ENCODE measurements at places on chromosomes 3 and 15.

GRCh38 chr15:26561896-26562295 is 211.0 kb downstream of the GABRB3 start:
- no peak for DNase-seq

- no peak for DNase-seq
Measured at GRCh38 chr3:152235709-152236298, 32.9 kb upstream of the MBNL1 start.

- no peak for DNase-seq
Measured at GRCh38 chr3:49401766-49402165, 10.0 kb downstream of the RHOA start.

- DNase-seq, result no peak
Measured at GRCh38 chr15:47194718-47195117, 522.6 kb upstream of the SEMA6D start.

DNA sequence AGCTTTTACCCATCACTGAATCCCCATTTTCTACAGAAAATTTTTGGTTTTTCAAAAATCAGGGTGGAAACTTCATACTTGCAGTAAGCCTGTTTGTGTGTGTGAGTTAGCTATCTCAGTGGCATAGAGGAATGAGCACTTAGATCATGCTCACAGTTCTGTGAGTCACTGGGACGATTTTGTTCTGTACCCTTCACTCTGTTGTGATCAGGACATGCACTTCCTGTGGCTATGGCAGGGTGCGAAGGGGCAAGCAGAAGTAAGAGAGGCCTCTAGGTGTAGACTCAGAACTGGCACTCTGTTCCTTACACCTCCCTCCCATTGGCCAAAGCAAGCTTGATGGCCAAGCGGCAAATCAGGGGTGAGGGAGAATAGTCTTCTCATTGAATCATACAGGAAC is 11.6 kb downstream of the NIPA2 start:
- no peak for DNase-seq

- no peak for DNase-seq
Measured at GRCh38 chr3:116087426-116087825, 357.9 kb downstream of the LSAMP start.

DNA sequence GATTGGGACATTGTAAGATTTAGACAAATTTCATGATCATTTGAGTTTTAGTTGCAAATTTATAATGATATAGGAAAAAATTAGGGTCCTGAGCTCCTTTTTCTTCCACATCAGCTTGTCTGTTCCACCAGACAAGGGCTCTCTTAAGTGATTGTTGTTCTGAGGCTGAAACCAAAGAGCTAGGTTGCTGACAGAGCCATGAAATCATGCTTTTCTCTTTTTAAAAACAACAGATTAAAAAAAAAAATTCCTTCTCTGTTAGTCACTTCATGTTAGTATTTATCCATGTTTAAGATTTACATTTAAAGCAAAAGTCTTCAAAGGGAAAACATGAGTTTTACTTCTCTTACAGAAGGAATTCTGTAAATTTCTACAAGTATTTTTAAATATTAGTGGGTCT is 56.8 kb downstream of the ATP2C1 start:
- DNase-seq, result no peak

All from activated CD8-positive, alpha-beta memory T cell treated with anti-CD3 and anti-CD28 coated beads for 4 hours (primary cell).